Natural killer cell (primary cell): ENCODE measurements at places on chromosomes 16 and 17. TPM values are rescaled to one million over a fixed set of nuclear protein-coding genes. Genes with fewer than 3 reads are reported as not detected.
A peak's percentile ranks its signal among the peaks of the same experiment; 100 is the strongest.

Gene FNDC8
- not detected for total RNA-seq

- H3K4me1 ChIP-seq, result peaks cover 33% of the 10 kb centered on the region
- H3K4me3 ChIP-seq, result no peak overlapping the region
- no peaks in the 10 kb centered on the region for H3K36me3 ChIP-seq
- H3K27ac ChIP-seq, result peak overlapping the region; percentile 28
- no peaks in the 10 kb centered on the region for H3K27me3 ChIP-seq
- DNase-seq, result peak; percentile 43
These were observed 64.6 kb downstream of the CDK5R1 start for GRCh38 chr17:32551186-32551955.

Gene MYH2
- not detected for total RNA-seq

DNA sequence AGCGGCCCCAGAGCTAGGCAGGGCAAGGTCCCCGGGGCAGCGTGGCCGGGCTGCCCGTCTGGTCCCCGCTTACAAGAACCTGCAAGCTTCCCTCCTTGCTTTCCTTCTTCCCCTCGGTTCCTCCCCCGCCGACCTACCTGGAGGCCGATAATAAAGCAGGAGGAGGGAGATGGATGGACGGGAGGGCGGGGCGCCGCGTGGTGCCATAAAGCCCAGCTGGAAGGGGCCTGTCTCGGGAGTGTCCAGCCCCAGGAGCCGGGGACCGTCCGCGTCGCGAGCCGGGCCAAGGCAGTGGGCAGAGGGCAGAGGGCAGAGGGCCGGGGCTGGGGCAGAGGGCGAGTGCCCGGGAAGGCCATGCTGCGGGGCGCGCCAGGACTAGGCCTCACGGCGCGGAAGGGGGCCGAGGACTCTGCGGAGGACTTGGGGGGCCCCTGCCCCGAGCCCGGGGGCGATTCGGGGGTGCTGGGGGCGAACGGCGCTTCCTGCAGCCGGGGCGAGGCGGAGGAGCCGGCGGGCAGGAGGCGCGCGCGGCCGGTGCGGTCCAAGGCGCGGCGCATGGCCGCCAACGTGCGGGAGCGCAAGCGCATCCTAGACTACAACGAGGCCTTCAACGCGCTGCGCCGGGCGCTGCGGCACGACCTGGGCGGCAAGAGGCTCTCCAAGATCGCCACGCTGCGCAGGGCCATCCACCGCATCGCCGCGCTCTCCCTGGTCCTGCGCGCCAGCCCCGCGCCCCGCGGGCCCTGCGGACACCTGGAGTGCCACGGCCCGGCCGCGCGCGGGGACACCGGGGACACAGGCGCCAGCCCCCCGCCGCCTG lies at the start of gene BHLHA9:
BHLHA9 (plus strand) TSS at position 235 of the 820 bp plus-strand sequence; CDS start at position 355, 120 bp downstream.
- H3K27me3 ChIP-seq, result peaks cover 16% of the 10 kb centered on the region
- H3K4me3 ChIP-seq, result no peak within 1 kb of the TSS
- no peak within 1 kb of the TSS for H3K27ac ChIP-seq
- no peak for DNase-seq

- H3K36me3 ChIP-seq, result peaks cover 2% of the 10 kb centered on the region
- no peaks in the 10 kb centered on the region for H3K27me3 ChIP-seq
- no peak overlapping the region for H3K4me3 ChIP-seq
- peak overlapping the region; percentile 16 for H3K27ac ChIP-seq
- peaks cover 44% of the 10 kb centered on the region for H3K4me1 ChIP-seq
These were observed 31.4 kb downstream of the YPEL2 start for GRCh38 chr17:59362811-59363205.

DNA sequence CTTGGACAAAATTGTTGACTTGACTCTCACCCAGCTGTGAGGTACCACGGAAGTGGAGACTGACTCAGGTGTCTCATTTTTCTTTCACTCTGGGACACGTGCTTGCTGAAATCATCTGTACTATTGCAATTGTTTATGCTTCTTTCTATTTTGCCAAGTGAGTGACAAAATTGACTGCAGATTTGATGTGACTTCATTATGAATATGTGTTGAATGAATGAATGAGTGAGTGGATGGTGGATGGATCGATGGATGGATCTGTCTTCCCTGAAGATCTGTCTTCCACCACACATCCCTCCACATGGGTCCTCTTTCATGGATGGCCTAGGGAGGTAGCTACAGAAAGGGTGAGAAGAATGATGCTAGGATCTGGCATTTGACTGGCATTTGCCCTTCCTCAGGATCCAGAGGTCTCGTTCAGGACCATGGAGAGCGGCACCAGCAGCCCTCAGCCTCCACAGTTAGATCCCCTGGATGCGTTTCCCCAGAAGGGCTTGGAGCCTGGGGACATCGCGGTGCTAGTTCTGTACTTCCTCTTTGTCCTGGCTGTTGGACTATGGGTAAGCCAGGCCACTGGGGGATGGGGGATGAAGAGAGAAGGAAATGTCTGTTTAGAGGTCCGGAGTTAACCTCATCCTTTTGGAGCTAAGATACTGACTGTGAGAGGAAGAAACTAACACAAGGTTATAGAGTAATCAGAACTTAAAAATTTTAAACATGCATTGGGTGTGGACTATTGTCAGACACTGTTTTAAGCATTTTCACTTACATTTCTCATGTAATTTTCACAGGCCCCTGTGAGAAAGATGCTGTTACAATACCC lies 12.7 kb downstream of the SLC5A11 start:
- no peak overlapping the region for H3K27ac ChIP-seq
- H3K36me3 ChIP-seq, result no peaks in the 10 kb centered on the region
- no peaks in the 10 kb centered on the region for H3K27me3 ChIP-seq

DNA sequence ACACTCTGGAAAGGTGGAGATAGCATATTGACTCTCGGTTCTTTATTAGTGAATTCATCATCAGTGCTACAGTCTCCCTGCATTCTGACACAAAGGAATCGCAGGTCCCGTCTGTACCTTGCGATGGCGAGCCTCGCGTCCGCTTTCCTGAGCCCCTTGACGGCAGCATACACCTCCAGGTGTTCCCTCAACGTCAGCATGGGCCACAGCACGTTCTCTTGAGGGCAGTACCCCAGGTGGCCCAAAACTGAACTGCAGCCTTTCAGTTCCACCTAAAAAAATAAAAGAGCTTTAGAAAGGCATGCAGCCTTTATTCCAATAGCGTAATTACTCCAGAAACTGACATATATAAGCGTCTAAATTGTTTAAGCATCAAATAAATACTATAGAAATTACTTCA lies 24.2 kb upstream of the ABCA9 start:
- H3K27ac ChIP-seq, result no peak overlapping the region
- no peaks in the 10 kb centered on the region for H3K27me3 ChIP-seq
- no peaks in the 10 kb centered on the region for H3K36me3 ChIP-seq

Gene CCDC200
- 1.5 TPM for total RNA-seq

GRCh38 chr16:72500545-72500944 lies 328.6 kb upstream of the PMFBP1 start:
- H3K27ac ChIP-seq, result no peak overlapping the region
- no peaks in the 10 kb centered on the region for H3K4me1 ChIP-seq
- no peaks in the 10 kb centered on the region for H3K27me3 ChIP-seq
- H3K36me3 ChIP-seq, result no peaks in the 10 kb centered on the region
- DNase-seq, result no peak
- H3K4me3 ChIP-seq, result no peak overlapping the region

GRCh38 chr17:16423226-16423872 lies 8.0 kb downstream of the TRPV2 start:
- DNase-seq, result no peak
- no peak overlapping the region for H3K4me3 ChIP-seq
- no peaks in the 10 kb centered on the region for H3K27me3 ChIP-seq
- H3K27ac ChIP-seq, result no peak overlapping the region

Gene SLC13A2
- total RNA-seq, result not detected

GRCh38 chr16:77836801-77837200 lies 48.4 kb downstream of the VAT1L start:
- H3K27me3 ChIP-seq, result no peaks in the 10 kb centered on the region
- H3K4me1 ChIP-seq, result no peaks in the 10 kb centered on the region
- H3K36me3 ChIP-seq, result no peaks in the 10 kb centered on the region
- H3K4me3 ChIP-seq, result no peak overlapping the region
- H3K27ac ChIP-seq, result no peak overlapping the region

GRCh38 chr17:1617620-1618174 lies 10.9 kb downstream of the SLC43A2 start:
- no peak overlapping the region for H3K4me3 ChIP-seq
- DNase-seq, result no peak
- no peaks in the 10 kb centered on the region for H3K27me3 ChIP-seq
- no peak overlapping the region for H3K27ac ChIP-seq
- H3K4me1 ChIP-seq, result peaks cover 5% of the 10 kb centered on the region

GRCh38 chr17:68565661-68566441 lies 35.3 kb downstream of the FAM20A start:
- no peaks in the 10 kb centered on the region for H3K36me3 ChIP-seq
- no peak overlapping the region for H3K4me3 ChIP-seq
- no peak for DNase-seq
- H3K4me1 ChIP-seq, result no peaks in the 10 kb centered on the region
- H3K27ac ChIP-seq, result no peak overlapping the region

- peak overlapping the region; percentile 81 for H3K27ac ChIP-seq
- H3K4me1 ChIP-seq, result peaks cover 27% of the 10 kb centered on the region
- H3K27me3 ChIP-seq, result no peaks in the 10 kb centered on the region
These were observed 756 bp downstream of the KLHL11 start for GRCh38 chr17:41864498-41864835.

GRCh38 chr17:7218758-7219157 lies 878 bp downstream of the DLG4 start:
- H3K27me3 ChIP-seq, result no peaks in the 10 kb centered on the region
- peaks cover 17% of the 10 kb centered on the region for H3K36me3 ChIP-seq
- H3K27ac ChIP-seq, result peak overlapping the region; percentile 65
- no peak for DNase-seq
- peaks cover 51% of the 10 kb centered on the region for H3K4me1 ChIP-seq
- H3K4me3 ChIP-seq, result no peak overlapping the region

DNA sequence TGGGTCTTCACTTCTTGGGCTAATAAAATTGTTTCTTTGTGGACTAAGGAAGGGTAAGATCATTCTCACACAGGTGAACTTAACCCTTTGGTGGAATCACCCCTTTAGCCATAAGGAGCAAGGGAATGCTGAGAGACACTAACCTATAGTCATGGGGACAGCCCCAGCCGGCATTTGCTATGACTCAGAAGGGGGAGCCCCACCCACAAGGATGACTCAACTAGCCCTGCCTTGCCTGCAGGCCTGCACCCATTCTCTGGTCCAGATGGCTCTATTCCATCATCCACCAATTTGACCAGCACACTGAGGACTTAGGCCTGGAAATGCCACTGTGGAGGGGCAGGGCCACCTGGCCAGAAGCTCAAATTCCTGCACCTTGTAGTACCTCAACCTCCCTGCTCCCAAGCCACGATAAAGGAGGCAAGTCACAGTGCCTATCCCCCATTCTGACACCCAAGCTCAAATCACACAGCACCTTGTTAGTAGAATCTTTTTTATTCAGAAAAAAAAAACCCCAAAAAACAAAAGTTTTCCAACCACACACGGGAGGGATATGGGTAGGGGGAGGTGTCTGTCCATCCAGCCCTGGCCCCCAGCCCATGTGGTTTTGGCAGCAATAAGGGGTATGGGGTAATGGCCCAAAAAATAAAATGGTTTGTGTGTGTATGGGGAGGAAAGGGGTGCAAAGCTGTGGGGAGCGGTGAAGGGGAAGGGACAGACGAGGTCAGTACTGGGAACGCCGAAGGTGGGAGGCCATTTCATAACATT lies 3.0 kb downstream of the PFN1 start:
- H3K27ac ChIP-seq, result peak overlapping the region; percentile 96
- DNase-seq, result peak; percentile 75
- peak overlapping the region; percentile 99 for H3K4me3 ChIP-seq
- no peaks in the 10 kb centered on the region for H3K27me3 ChIP-seq
- peaks cover 50% of the 10 kb centered on the region for H3K36me3 ChIP-seq

DNA sequence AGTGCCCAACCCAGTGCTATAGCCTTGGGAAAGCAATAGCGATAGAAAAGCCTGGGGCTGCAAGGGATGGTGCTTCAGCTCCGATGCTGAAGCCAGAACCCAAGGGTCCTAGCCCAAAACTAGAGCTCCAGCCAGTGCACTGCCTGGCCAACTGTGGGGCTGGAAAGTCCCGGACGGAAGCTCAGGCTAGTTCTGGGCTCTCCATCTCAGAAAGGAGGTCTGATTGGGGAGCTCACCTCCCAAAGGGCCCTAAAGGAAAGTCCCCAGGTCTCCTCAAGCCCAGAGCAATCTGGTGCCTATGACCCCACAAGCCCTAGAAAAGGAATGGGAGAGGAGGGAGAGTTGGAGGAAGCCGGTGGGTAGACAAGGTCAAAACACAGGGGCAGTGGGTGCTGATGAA lies 2.0 kb upstream of the ABCC3 start:
- H3K36me3 ChIP-seq, result no peaks in the 10 kb centered on the region
- peaks cover 8% of the 10 kb centered on the region for H3K4me1 ChIP-seq
- no peak overlapping the region for H3K4me3 ChIP-seq
- no peak for DNase-seq

DNA sequence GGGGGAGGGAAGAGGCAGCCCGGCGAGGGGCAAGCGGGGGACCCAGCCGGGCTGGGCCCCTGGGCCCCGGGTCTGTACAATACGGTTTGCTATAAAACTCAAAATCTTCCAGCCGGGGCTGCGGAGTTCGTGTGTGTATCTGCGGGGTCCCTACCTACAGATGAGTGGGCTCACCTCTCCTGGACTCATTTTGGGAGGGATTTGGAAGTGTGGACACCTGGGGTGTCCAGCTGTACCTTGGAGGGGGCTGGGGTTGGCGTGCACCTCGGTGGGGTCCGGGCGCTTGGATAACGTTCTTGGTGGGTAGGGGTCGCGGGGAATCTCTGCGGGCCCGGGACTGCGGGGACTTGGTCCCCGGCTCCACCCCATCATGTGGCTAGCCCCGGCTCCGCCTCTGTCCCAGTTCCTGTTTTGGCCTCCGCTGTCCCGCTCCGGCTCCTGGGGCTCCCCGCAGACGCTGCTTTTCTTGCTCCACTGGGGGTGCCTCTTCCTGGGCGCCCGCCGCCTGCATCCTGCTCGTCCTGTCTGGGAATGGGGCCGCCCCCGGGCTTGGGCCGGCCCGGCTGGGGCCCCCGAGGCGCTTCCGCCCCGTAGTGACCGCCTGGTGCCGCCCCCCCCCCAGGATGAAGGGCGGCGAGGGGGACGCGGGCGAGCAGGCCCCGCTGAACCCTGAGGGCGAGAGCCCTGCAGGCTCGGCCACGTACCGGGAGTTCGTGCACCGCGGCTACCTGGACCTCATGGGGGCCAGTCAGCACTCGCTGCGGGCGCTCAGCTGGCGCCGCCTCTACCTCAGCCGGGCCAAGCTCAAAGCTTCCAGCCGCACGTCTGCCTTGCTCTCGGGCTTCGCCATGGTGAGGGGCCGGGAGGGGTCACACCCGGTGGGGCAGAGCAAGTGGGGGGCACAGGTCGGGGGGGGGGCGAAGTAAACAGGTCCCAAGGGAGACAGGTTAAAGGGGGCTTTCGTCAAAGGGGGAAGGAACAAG lies at the start of gene ORAI3:
ORAI3 (plus strand) TSS at position 402 of the 983 bp plus-strand sequence; CDS start at position 624, 222 bp downstream.
- no peaks in the 10 kb centered on the region for H3K27me3 ChIP-seq
- no peaks in the 10 kb centered on the region for H3K36me3 ChIP-seq
- peak within 1 kb of the TSS; percentile 74 for H3K4me3 ChIP-seq
- DNase-seq, result peak; percentile 62
